Dorsolateral prefrontal cortex (tissue), 122 donors: ENCODE measurements at places on chromosomes 1 and 21.
A peak's percentile ranks its signal among the peaks of the same experiment; 100 is the strongest.

DNA sequence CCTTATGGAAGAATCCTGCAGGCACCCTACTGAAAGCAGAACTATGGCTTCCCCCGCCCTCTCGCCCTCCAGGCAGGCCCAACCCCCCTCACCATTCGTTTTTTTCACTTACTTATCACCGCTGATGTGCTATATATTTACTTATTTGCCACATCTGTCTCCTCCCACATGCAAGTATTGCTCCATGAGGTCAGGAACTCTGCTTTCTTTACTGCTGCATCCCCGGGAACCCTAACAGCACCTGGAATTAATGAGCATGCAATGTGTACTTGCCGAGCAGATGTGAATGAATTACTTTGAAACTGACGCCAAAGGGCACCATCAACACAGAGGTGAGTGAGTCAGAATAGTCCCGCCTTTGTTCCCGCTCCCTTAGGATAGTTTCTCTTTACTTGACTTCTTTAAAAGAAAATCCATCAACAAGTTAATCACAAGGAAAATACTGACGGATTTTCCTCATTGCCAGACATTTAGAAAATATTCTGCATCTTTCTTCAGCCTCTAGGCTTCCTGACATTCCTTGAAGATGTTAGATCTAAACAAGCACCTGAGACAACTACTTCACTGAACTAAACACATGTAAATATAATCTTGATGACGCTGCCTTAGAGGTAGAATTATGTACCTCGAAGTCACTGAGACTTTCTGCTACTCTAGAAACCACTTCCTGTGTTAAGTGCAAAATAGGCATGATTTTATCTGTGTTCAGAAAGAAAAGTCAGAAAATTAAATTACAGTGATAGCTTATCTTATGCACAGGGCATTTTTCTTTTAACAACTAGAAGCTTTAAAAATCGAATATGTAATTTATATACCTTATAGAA lies 17.5 kb upstream of the RAB4A start:
- no peak for DNase-seq

DNA sequence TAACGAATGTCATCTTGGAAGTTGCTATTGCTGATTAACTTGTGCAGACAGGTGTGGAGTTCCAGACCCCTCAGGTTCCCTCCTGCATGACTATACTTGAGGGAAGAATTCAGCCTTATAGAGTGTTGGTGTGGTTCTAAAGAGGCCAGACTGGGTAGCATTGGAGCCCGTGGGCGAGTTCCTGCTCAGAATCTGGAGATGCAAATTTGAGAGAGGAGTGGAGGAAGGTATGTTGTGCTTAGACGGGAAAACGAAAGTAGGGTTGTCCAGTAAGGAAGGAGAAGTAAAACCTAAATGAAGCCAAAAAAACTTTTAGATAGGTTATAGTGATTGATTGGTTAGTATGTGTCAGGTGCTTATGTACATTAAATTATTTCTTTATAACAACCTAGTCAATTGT lies 79.2 kb downstream of the ZNF326 start:
- no peak for DNase-seq

- DNase-seq, result no peak
These were observed 35.1 kb downstream of the LPAR3 start for GRCh38 chr1:84857906-84858305.

DNA sequence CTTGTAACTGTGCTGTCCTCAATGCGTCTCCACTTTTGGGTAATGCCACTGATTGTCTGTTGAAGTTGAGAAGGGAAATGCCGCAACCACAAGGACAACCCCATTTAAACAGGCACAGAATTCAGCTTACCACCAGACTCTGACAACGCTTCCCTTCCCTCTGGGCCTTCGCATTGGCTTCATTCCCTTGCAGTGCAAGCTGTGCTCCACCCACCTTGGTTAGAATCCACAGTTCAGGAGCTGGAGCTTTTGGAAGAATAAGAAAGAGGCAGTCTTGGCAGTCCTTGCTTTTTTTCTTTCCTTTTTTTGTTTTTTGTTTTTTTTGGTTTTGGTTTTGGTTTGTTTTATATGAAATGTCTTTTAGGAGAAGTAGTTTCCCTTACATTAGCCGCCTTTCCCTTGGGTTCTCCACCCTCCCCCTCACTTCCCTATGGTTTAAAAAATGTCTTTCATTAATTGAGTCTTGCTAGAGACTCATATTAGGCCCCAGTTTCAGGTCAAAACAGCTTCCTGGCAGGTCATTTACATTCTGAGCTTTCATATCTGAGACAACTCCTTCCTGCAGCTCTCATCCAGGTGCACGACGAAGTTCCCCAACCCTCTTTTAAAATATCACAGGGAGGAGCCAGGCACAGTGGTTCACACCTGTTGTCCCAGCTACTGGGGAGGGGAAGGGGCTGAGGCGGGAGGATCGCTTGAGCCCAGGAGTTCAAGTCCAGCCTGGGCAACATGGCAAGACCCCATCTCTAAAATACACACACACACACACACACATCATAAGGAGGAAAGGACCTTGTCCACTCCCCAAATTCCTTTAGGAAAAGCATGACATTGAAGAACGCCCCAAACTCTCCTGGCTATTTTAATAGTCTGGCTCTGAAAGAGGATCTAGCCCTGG lies 20.7 kb upstream of the LAX1 start:
- DNase-seq, result peak; percentile 74

GRCh38 chr1:209383907-209384709 lies 199.4 kb upstream of the CAMK1G start:
- no peak for DNase-seq

- DNase-seq, result no peak
These were observed 12.8 kb upstream of the RIPK4 start for GRCh38 chr21:41779659-41780058.

DNA sequence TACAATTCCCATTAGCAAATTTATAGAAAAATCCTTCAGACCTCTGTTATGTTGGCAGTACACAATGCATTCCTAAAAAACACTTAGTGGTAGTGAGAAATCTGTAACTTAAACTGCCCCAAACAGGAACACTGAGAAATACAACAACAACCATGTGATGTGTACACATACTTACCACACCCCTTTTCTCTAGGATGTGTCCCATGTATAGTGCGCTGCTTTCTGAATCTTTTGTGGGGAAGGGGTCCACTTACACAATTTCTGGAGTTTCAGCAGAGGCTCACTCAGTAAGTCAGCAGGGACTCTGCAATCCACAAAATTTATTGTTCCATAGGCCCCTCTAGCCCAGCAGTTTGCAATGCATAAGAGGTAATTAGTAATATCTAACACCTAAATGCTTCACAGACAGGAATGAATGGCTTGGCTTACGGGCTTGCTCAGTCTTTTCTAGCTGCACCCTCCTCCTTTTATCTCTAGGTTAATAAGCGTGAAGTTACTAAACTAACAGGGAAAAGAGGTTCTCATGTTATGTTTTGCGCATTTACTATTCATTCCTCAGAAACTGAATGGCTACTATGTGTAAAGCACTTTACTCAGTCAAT lies 115.2 kb downstream of the TGFBR3 start:
- DNase-seq, result no peak

DNA sequence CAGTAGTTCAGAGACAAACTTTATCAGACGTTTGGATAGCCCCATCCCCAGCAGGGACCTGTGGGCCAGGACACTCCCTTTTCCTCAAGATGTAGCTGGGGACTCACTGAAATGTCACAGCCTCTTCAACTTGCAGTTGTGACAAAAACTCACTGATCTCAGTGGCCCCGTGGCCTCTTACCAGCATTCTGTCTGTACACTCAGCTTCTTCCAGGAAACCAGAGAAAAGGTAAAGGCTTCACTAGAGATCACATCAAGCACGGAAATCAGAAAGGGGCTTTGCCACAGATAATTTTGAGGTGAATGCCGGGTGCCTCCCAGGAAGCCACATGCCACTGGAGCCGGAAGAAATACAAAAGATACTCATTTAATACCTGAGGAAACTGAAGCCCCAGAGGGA lies 122.2 kb downstream of the CCDC185 start:
- no peak for DNase-seq

- no peak for DNase-seq
These were observed 54.4 kb upstream of the GCLM start for GRCh38 chr1:93963585-93963984.

- no peak for DNase-seq
These were observed 147.0 kb upstream of the ERG start for GRCh38 chr21:38645282-38645681.

- DNase-seq, result no peak
These were observed 8.3 kb downstream of the SDE2 start for GRCh38 chr1:225990705-225991464.

GRCh38 chr1:54053745-54054437 lies 483 bp downstream of the TCEANC2 start:
- DNase-seq, result no peak

DNA sequence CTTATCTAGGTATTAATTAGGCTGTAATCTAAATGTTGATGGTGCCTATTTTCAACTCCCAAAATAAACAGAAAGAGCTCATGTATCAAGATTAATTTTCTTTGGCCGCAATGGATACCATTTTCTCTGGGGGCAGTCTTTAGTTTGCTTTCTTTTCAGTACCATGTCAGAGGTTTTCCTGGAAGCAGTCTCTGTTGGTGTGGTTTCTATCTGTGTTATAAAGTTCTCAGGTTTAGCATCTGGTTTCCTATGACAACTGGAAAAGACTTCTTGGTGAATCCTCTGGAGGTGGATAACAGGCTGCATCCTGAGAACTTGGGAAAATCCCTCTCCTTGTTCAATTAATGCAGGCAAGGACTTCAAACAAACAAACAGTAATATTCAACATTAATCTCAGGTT lies 38.7 kb upstream of the BATF3 start:
- no peak for DNase-seq

GRCh38 chr1:183739741-183740271 lies 65.1 kb upstream of the RGL1 start:
- DNase-seq, result no peak

DNA sequence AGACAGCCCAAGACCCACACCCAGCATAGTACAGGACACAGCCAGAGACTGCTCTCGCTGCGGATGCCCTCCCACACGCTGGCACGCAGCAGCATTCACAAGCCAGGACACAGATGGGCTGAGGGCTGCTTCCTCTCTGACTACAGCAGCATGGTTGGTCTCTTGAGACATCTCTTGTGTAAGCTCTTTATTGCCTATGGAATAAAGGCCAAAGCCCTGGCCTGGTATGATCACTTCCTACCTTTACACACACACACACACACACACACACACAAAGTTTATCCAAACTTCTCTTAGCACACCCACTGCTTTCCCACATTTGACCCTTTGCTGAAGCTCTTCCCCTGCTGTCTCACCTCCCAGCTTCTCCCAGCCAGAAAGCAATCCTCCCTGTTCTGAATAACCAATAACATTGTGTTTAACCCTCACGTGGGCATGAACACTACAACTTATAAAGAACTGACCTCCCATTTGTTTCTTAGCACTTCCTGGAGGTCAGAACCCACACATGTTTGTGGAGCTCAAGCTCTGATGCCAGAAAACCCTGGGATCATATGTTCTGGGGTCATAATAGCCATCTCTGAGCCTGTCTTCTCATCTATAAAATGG lies 1.2 kb upstream of the LUZP1 start:
- peak; percentile 70 for DNase-seq

GRCh38 chr1:155801149-155801548 lies 55.9 kb downstream of the GON4L start:
- DNase-seq, result no peak

DNA sequence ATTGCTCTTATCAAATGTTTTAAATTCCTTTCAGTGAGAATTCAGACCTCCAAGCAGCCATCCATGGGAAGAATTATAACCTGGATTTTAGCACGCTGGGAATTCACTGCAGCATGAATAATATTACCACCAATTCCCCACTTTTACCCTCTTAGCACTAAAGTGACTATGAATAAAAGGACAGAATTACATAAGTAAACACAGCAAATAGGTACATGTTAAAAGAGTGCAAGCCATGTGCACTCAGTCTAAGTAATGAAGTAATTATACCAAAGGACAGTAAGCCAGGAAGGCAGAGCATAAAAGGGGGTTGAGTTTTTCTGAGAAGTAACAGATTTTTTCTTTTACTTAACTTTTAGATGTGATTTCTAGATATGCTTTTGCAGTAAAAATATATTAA lies 176.3 kb downstream of the DENND1B start:
- DNase-seq, result no peak

- no peak for DNase-seq
These were observed 36.5 kb upstream of the KIF21B start for GRCh38 chr1:201059871-201060555.

DNA sequence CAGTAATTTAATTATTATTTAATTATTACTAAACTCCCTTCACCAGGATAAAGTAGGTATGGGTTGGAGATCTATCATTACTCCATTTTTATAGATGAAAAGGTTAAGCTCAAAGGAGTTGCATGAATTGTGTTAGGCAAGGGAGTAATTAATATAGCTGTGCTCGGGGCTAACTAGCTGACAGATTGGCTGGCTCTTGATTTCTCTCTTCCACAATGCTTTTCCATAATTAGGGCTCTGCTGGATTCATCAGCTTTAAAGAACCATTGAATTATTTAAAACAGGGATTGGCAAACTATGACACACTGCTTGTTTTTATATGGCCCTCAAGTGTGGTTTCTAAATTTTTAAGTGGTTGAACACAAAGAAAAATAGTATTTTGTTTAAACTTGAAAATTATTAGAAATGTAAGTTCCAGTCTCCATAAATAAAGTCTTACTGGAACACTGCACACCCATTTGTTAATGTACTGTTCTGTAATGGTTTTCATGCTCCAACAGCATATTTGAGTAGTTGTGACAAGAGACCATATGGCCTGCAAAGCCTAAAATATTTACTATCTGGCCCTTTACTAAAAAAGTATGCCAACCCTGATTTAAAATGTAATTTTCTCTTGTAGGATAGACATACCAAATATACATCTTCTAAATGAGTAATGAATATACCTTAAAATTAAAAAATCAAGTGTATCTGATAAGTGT lies 76.4 kb downstream of the GDAP2 start:
- DNase-seq, result no peak

- DNase-seq, result no peak
These were observed 8.3 kb upstream of the KCNAB2 start for GRCh38 chr1:6037338-6037762.

GRCh38 chr1:187790724-187791123 lies 962.0 kb downstream of the PLA2G4A start:
- DNase-seq, result no peak

GRCh38 chr1:241900381-241900780 lies 52.4 kb downstream of the EXO1 start:
- DNase-seq, result no peak

DNA sequence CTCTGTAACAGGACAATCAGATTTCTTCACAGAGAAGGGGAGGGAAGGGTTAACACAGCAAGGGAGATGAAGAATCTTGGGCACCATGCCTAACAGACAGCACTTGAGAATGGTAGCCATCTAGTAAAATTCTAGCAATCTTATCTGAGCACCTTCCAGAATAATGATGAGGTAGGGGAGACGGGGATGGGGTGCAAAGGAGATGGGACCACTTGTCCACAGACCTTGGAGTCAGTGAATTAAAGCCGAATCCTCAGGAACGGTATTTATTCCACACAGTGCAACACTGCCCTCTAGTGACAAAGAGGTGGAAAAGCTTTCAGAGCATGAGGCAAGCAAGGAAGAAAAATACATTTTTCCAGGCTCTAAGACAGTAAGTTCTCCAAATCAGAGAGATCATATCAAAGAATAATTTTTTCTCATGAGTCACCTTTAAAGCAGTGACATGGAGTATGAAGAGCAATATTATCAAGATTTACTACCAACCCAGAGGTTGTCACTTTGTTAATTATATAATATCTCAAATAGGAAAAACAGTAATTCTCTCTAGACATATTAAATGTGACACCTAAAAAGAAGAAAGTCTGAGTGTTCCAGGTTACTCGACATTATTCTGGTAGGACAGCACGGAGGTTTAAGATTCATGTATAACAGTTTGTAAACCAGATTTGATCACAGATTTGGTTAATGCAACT lies 43.3 kb upstream of the LPAR3 start:
- no peak for DNase-seq
